ENCODE measurements at places on chromosomes 6 and 20.

- DNase-seq = no peak
Measured at GRCh38 chr6:34148631-34149451, 3.0 kb upstream of the GRM4 start.

- DNase-seq = no peak
Measured at GRCh38 chr6:80210618-80211017, 104.1 kb downstream of the BCKDHB start.

DNA sequence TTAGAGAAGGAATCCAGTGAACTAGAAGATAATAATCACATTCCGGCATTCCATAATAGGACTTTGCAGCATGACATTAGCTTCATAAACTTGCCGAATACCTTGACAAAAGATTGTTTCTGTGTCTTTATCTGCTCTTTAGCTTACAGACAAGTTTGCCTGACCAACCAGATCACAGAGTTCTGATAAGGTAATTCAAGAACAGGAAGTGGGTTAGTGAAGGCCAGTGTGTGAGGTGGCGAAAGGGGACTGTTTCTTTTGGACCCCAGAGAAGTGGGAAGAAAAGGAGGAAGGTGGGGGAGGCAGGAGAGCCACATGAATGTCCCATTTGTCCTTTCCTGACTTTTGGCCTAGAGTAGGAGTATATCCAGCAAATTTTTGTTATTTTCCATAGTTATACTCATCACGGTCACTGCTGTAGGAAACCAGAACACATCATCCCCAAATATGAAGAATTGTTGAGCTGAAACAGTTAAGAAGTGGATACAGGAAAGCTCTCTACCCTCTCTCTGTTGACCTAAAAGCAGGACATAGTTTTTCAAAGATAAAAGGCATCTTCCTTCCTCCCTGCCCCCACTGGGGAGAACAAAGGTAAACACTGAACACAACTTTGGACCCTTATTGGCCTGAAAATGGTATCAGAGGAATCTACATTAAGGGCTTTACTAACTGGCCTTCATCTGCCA lies 72.4 kb upstream of the TNFAIP3 start:
- no peak for DNase-seq

- DNase-seq = no peak
Measured at GRCh38 chr6:101630941-101631340, 237.4 kb downstream of the GRIK2 start.
